ENCODE measurements at places on chromosomes 2 and 18.

DNA sequence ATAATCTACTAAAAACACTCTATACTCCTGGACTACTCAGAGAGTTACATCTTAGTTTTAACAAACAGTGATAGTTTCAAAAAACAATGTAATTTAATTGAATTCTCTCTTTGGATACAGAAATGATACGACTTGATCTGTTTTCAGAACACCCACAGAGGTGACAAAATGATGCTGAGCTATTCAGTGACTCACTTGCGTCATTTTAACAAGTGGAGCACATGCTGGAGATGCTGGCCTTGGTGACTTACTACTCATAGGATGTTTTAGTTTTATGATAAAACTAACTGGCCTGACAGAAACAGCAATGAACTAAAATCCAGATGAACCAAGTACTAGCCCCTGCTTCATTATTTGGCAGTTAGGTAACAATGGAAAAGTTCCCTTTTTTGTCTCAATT is 101.3 kb upstream of the ITGB6 start:
- no peak for DNase-seq

DNA sequence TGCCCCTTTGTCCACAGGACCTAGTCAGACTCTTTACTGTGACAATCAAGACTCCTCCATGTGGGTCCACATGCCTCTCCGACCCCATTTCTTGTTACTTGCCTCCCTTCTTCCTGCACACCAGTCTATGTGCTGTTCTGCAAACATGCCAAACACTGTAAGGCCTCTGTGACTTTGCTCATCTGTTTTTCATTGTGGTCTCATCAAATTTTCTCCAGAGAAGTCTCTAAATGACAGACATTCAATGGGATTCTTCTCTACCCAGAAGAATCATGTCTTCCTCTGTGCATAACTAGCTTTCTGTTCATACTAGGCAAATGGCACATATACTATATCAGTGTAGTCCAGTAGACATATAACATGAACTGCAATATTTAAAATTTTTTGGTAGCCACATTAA is 43.0 kb upstream of the KCNE4 start:
- no peak for DNase-seq

DNA sequence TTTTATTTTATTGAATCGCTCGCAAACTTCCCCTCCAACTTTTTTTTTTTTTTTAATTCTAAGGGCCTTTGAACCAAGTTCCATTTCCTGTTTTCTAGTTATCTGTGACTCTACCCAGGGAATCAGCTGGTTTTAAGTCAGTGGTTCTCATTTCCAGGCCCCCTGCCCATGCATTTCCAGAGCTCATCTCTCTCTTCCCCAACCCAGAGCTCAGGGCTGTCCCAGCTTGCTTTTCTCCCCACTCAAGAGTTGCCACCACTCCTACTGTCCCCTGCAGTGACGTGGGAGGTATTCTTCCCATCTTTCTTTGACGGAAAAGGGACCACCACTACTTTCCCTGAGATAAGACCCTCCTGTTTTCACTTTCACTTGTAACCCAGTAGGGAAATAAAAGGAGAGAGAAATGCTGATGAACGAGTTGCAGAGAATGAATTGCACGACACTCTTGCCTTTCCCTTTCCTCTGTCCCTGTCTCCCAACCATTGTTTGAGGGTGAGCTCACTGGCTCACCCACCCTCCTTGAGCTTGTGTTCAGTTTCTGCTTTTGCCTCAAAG is 42.1 kb downstream of the TET3 start:
- no peak for DNase-seq

DNA sequence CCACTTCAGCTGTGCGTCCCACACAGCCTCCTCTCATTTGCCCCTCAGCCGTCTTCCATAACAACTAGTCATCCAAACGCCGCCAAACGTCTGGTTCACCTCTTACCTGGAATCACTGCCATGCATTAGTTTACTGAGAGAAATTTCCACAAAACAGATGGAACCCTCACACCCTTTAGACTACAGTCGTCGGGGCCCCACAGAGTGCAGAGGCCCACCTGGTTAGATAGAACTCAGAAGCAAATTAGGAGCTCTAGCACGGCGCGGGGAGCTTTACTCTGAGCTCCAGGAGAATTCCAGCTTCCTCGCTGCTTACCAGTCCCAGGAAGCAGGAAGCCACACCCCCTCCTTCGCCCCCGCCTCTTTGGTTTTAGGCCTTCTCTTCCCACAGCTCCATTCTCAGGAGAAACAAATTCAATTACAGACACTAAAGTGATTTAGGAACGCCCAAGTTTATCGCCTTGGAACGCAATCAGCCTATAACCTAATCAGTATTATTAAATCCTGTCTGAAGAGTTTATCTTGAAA is 9.4 kb downstream of the RNU2-63P start:
- DNase-seq, result no peak

DNA sequence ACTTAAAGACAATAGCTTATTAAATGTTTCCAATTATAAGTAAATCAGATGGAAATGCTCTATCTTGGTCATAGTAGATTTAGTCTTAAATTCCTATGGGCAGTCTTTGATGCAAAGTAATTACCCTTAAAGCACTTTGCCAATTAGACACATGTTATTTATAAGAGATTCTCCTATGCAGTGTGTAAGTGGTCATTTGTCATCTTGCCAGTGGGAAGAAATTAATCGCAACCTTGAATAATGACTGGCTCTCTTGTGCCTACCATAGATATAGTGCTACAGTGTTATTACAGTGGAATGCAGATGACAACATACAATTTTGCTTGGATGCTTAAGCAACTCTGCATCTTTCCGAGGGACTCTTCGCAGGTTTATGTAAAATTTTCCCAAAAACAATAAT is 311.0 kb upstream of the THUMPD2 start:
- DNase-seq, result no peak

DNA sequence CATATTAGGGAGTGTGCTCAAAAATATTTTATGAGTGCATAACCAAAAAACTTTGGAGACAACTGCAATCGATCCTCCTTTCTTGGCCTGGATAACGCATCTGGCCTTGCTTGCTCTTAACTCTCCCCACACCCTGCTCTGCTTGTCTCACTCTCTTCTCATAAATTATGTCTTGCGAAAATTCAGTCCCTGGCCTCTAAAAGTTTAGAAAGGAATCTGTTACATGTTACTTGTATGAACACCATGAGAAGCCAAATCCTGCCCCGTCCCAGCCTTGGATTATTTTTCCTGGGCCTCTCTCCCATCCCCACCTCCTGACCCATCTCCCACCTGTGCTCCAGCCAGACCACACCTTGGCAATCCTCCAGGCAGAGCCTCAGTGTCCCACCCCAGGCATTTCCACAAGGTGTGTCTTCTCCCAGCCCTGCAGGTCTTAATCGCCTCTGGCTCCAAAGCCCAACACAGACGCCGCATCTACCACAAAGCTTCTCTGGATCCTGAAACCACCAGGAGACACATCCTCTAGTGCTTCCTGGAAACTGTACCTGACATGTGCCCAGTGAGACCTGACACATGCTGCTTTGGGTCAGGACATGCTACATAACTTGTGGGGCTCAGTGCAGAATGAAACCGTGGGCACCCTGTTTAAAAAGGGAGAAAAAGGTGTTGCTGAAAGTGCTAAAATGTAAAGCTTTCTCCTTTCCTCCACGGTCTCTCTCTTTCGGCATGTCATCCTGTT is 99.6 kb upstream of the ST3GAL5 start:
- DNase-seq, result no peak

- DNase-seq, result no peak
Measured at GRCh38 chr2:9484533-9484932, 10.2 kb downstream of the IAH1 start.

GRCh38 chr18:24198461-24198860 is 59.6 kb downstream of the CABYR start:
- DNase-seq, result no peak

- no peak for DNase-seq
Measured at GRCh38 chr2:85585781-85586105, 1.5 kb downstream of the VAMP5 start.

DNA sequence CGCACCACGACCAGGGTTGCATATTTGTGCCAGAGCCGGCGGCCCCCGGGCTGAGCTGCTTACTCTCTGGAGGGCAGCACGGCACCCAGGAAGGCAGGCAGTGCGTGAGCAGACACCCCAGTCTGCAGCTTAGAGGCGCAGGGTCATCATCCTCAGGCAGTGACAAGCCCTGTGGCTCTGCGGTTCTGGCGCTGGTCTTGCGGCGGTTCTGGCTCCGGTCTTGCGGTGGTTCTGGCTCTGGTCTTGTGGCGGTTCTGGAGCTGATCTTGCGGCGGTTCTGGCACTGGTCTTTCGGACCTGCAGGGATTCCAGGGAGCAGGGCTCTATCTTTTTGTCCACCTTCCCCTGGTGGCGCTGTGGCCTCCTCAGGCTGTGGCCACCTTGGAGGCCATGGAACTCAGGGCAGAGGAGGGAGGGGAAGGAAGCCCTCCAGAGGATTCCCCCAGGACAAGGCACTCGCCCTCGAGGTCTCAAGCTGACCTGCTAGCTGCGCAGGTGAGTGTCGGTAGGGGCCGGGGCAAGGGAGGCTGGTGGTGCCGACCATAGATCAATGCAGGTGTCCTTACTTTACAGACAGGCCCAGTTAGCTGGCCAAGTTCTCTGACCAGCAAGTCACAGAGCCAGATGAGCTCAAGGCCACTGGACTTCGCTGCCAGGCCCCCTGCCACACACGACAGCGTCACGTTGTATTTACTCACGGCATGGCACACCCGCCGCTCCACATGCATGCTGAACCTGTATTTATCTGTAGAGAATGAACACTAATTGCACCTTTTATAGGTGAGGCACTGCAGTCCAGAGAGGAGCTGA is 14.9 kb downstream of the ESPNL start:
- DNase-seq, result no peak

- DNase-seq, result no peak
Measured at GRCh38 chr2:236535024-236535423, 34.6 kb upstream of the ACKR3 start.

DNA sequence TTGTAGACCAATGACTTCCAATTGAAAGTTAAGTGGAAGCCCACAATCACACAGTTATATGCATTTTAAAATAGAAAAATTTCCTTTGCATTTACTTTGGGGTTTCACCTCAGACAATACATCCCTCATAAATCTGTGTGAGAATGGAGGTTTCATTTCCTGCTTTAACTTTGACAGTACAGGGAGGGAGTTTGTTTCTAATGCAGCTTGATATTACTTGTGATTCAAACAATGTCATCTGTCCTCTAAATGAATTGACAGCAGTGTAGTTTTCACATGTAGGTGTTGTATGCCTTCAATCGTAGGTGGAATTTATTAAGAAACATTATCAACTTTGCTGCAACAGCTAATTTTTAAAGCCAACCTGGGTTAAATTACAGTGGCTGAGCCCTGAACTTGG is 75.2 kb downstream of the TMEFF2 start:
- no peak for DNase-seq

- DNase-seq, result no peak
Measured at GRCh38 chr2:16262526-16263178, 322.3 kb downstream of the MYCN start.

DNA sequence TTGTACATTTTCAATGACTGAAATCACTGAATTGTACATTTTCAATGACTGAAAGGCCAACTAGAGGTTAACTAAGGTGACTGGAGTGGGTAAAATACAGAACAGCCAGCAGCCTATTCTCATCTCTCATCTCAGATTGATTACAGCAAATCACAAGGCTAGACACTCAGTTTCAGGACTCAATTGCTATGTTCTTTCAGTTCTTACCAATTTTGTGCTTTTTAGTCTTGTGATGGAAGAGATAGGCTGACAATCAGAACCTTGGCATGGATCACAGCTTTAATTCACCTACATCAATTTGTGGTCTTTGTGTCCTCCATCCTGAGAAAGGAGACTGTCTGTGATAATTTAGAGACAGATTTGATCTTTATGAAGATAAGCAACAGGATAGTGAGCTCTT is 124.7 kb downstream of the GULP1 start:
- DNase-seq, result no peak

GRCh38 chr2:138093455-138093854 is 129.2 kb downstream of the HNMT start:
- DNase-seq, result no peak

- no peak for DNase-seq
Measured at GRCh38 chr2:73611193-73611592, 31.0 kb downstream of the NAT8 start.

GRCh38 chr2:55672630-55673029 is 21.0 kb downstream of the PNPT1 start:
- no peak for DNase-seq

GRCh38 chr2:37653805-37654378 is 17.6 kb downstream of the CDC42EP3 start:
- no peak for DNase-seq

DNA sequence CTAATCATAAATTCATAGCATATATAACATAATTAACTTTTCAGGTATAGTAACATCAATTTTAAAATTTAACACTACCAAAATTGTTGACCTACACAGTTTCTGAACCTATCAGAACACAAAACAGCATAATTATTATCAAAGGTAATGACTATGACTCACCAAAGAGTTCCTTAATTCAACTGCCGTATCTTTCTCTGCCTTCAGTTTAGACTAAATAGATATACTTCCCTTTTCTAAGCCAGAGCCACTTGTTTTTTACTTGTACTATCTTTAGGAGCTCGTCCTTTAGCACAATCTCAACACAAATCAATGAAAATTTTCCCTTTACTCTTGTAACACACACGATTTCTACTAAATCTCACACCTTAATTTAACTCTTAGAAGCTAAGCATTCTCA is 54.4 kb downstream of the CCDC88A start:
- DNase-seq, result no peak

DNA sequence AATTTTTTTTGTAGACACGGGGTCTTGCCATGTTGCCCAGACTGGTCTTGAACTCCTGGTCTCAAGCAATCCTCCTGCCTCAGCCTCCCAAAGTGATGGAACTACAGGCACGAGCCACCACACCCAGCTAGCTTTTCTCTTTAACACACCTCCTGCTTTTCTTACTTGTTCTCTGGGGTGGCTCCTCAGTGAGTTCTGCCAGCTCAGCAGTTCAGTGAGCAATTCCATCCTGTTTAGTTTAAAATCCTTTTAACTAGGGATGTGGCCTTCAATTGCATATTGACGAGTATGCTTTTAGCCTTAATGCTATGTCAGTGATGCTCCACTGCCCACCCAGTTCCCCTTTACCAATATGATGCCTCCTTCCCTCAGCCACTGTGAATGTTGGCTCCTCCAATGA is 16.1 kb downstream of the ZNF397 start:
- no peak for DNase-seq

DNA sequence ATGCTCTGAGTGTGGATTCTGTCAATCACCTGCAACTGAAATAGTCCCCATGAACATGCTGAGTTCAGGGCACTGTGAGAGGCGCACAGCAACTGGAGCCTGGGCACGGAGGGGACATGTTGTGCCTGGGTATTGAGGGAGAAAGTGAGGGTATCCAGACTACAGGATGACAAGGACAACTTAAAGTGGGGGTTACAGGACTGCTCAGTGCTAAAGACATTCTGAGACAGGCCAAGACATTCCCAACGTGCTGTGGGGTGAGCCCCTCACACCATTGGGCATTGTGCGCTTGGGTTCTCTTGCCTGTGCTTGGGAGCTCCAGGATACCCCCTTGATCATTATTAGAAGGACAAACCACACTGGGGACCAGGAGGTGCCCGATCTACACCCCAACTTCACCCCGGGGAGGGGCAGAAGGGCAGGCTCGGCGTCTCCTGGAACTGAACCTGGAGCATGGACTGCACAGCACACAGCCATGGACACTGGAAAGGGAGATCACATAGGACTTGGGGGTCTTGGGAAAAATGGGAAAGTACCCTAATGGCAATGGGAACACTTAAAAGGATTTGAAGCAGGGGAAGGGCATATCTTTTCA is 72.5 kb upstream of the HDAC4 start:
- no peak for DNase-seq

GRCh38 chr2:240635121-240635997 is 10.1 kb downstream of the GPR35 start:
- DNase-seq, result no peak

- no peak for DNase-seq
Measured at GRCh38 chr2:144270951-144271350, 249.0 kb downstream of the ZEB2 start.

- no peak for DNase-seq
Measured at GRCh38 chr2:27264253-27264752, 1.5 kb upstream of the SLC30A3 start.
